ENCODE measurements at places on chromosomes 13 and 19.
A peak's percentile ranks its signal among the peaks of the same experiment; 100 is the strongest.

- peak; percentile 12 for DNase-seq
These were observed 57.2 kb downstream of the NHLRC3 start for GRCh38 chr13:39095500-39095899.

GRCh38 chr19:43468354-43469159 lies 3.1 kb upstream of the LYPD3 start:
- DNase-seq: no peak

GRCh38 chr19:52522551-52522950 lies 4.9 kb upstream of the ZNF808 start:
- DNase-seq: no peak

DNA sequence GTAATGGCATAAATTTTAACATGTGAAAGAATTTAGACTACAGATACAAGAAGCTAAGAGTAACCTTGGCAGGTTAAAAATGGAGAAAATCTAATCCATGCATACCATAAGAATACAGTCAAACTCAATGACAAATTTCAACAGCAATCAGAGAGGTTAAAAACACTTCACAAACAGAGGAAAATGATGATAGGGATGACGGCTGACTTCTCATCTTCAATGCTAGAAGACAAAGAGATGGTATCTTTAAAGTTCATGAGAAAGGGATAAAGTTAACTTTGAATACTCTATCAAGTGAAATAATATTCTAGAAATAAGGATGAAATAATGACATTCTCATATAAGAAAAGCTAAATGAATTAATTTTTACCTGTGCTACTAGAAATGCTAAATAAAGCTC lies 1130.2 kb upstream of the MIR17HG start:
- DNase-seq: no peak

DNA sequence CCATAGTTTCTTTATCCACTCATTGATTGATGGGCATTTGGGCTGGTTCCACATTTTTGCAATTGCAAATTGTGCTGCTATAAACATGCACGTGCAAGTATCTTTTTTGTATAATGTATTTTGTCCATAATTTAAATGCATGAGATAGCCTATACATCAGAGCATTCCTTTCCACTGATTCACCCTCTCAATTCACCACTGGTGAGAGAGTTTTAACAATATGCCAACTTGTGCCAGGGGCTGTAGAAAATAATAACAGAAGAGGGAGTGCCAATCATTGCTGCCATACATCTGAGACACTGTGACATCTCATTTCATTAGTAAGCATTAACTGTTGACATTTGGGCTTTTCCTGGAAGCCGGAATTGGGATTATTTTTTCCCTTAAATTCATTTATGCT lies 125.1 kb downstream of the RAP2A start:
- DNase-seq: no peak

- DNase-seq: no peak
These were observed 31.7 kb downstream of the CEBPG start for GRCh38 chr19:33405254-33405552.

DNA sequence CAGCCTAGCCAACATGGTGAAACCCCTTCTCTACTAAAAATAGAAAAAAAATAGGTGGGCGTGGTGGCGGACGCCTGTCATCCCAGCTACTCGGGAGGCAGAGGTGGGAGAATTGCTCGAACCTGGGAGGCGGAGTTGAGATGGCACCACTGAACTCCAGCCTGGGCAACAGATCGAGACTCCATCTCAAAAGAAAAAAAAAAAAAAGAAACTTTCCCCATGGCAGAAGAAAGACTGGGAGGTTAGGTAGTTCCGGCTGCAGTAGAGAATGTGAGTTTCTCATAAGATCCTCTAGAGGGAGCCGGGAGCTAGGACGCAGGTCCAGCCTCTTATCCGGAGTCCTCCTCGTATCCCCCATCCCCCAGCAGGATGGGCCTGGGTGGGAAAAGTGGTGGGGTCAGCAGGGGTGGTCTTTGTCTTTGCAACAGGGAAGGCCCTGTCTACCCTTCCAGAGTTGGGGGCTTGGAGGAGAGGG lies 13.2 kb upstream of the CREB3L3 start:
- DNase-seq: peak; percentile 30

DNA sequence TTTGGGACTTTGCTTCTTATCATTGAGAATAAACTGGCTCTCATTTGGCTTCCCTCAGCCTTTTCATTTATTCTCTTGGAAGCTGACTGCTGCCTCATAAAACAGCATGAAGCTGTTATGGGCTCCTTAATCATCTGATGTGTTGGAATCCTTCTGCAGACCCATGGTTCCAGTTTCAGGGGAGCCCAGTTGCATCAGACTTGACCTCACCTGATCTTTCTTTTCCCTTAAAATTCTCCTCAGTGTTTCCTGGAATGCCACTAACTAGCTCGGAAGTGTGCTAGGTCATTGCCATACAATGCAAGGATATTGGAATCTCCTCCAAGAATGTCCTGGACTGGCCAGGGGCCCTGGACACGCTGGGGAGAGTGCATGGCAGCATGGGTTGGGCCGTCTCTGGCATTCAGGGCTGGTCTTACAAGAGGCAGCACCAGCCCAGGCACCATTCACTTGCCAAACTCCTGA lies 158.7 kb downstream of the FLT1 start:
- DNase-seq: no peak

- no peak for DNase-seq
These were observed 131.8 kb downstream of the IRS2 start for GRCh38 chr13:109654341-109655205.

DNA sequence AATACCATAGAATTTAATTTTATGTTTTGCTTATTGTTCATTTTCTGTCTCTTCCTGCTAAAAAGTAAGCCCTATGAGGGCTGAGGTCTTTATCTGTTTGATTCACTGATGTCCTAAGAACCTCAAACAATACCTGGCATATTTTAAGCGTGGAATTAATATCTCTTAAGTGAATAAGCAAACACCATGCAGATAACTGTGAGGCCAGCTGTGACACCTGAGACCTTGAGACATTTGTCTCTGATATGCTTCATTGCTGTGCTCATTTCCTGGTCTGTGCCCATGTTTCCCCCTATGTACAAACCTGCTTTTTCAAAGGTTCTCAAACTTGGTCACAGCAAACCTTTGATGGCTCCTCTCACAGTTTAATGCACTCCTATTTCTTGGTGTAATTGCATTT lies 254.6 kb downstream of the COG6 start:
- DNase-seq: no peak

GRCh38 chr19:35911790-35912189 lies 3.7 kb upstream of the TYROBP start:
- no peak for DNase-seq

DNA sequence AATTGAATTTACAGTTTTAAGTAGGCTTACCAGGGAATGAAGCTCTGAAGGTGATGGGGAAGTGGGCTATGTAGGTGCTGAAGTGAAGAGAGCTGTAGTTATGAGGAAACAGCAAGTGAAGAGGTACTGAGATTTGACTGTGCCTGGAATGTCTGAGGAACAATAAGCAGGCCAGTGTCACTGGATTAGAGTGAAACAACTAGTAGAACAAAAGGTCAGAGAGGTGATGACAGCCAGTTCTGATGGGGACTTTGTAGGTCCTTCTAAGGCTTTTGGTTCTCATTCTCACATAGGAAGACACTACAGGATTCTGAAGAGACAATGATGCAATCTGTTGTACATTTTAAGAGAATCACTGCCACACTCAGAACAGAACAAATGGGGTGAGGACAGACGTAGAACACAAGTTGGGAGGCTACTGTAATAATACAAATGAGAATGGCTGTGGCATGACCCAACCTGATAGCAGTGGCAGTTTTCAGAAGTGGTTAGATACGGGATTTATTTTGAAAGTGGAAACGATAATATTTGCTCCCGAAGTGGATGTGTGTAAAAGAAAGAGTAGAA lies 130.8 kb downstream of the MYCBP2 start:
- no peak for DNase-seq

- peak; percentile 91 for DNase-seq
These were observed 61.7 kb downstream of the SERP2 start for GRCh38 chr13:44435142-44435918.

GRCh38 chr13:31436478-31436877 lies 236.7 kb downstream of the B3GLCT start:
- DNase-seq: no peak

- no peak for DNase-seq
These were observed 96.7 kb downstream of the GJA3 start for GRCh38 chr13:20064128-20064527.

DNA sequence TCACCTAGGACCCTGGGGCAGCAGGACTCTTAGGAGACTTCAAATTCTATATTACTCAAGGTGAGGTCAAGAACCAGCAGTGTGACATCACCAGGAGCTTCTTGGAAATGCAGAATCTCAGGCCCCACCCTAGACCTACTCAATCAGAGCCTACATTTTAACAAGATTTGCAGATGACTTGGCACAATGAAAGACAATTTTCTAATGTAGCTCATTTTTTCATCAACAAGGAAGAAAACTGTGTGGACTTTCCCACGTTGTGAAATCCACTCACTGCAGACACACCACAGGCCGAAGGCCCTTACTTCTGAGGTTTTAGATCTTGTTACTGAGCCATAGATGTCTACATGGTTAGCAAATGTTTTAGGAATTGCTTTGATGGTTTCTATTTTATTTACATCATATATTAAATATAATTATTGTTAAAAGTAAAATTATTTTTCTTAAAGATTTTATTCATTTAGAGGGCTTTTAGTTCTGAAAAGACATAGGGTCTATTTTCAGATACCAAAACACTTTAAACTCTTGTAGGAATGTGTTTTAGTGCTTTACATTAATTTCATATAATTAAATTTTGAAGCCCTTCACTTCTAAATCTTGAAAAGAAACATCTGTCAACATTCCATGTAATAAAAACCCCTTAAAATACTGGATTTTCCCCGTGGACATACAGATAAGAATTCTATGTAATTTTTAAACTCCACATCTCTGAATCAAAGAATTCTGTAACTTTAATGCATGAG lies 18.5 kb upstream of the STARD13 start:
- no peak for DNase-seq

GRCh38 chr19:14113762-14114414 lies 3.7 kb downstream of the PRKACA start:
- DNase-seq: peak; percentile 52

DNA sequence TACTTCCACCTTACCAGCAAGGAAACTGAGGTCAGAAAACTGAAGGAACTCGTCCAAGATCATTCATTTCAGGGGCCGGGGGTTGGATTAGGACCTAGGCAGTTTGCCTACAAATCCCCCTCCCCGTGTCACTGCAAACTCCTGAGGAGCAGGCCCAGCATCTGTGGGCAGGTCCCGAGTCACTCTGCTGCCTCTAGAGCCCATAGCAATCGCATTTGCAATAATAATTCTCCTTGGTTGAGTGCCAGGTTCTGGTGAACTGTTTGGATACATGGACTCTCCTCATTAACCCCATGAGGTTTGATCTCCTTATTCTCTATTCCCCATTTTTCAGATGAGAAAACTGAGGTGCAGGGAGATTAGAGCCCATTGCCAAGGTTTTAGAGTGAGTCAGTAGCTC lies 903 bp downstream of the PIN1 start:
- DNase-seq: no peak

DNA sequence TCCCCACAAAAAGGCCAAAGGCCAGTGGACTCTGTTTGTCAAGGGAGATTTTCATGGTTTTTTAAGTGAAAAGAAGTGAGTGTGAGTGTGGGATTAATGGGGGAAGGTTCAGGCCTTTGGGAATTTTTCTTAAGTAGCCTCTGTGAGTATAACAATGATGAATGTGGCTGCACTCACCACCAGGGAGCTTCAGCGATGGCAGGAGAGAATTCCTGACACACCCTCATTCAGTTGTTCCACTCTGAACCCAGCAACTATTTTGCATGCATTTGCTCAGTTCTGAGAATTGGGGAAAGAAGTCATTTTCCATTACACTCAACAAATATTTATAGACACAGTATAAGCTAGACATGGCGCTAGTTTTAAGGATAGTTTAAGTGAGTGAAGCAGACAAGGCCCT lies 117.9 kb downstream of the CCNA1 start:
- DNase-seq: no peak

- DNase-seq: no peak
These were observed 1591.5 kb downstream of the PCDH9 start for GRCh38 chr13:65638572-65639168.

- peak; percentile 17 for DNase-seq
These were observed 46.2 kb downstream of the CDK8 start for GRCh38 chr13:26300140-26300539.

DNA sequence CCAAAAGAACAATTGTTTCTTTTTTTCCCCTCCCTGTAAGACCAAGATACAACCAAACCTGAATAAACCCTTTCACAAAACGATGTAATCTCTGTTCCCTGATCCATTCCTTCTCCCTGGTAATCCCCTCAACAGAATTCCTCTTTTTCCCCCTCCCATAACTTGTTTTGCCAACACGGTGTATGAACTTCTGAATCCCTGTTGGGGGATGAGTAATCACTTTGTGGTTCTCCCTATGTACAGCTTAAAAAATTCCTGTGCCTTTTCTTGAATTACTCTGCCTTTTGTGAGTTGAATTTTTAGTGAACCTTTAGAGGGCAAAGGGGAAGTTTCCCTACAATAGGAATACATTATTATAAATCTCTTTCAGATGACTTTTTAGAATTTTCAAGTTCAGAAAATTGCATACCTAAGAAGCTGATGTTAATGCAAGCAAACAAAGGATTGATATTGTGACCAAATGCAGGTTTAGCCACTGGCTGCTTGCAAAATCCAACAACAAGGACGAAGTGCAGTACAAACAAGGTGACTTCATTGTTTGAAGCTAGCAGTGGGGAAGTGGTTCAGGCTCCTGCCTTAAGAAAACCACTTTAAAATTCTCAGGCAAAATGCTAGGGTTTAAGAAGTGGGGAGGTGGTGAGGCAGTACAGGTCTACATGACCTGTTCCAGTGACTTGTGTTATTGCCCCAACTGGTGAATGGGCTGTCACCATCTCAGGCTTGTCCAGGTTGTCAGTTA lies 15.0 kb upstream of the EPSTI1 start:
- DNase-seq: no peak

DNA sequence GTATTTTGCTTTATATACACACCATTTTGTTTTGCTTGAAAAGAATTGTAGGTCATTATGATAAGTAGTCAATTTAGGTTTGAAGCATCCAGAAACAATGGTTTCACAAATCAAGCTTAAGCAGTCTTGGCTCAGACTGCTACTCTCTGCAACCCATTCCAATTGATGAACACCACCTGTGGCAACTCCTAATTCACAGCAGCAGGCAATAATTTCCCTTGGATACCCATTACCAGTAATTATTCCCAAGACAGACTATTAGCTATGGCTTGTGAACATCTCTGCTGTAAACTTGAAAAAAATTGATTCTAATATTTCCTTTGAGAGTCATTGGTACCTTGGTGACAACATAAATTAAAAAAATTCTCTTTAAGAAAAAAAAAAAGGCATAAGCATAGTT lies 299.3 kb upstream of the SLITRK6 start:
- DNase-seq: no peak

GRCh38 chr13:67917291-67917987 lies 687.3 kb upstream of the PCDH9 start:
- DNase-seq: no peak

- DNase-seq: no peak
These were observed 43.5 kb downstream of the LRCH1 start for GRCh38 chr13:46596466-46596865.

GRCh38 chr19:33437393-33437820 lies 63.9 kb downstream of the CEBPG start:
- no peak for DNase-seq

- no peak for DNase-seq
These were observed 11.9 kb downstream of the CC2D1A start for GRCh38 chr19:13917888-13918406.
